ENCODE measurements at places on chromosomes 5 and 9.

GRCh38 chr5:136089791-136090190, 42.9 kb upstream of the SMAD5 start:
- DNase-seq, result no peak

GRCh38 chr9:91162311-91162710, 199.4 kb downstream of the AUH start:
- no peak for DNase-seq

GRCh38 chr9:73039271-73040263, 86.7 kb upstream of the ALDH1A1 start:
- no peak for DNase-seq

- no peak for DNase-seq
Measured at GRCh38 chr5:19140276-19140675, 847.7 kb downstream of the CDH18 start.

- no peak for DNase-seq
Measured at GRCh38 chr5:145218019-145218418, 617.1 kb downstream of the PRELID2 start.

DNA sequence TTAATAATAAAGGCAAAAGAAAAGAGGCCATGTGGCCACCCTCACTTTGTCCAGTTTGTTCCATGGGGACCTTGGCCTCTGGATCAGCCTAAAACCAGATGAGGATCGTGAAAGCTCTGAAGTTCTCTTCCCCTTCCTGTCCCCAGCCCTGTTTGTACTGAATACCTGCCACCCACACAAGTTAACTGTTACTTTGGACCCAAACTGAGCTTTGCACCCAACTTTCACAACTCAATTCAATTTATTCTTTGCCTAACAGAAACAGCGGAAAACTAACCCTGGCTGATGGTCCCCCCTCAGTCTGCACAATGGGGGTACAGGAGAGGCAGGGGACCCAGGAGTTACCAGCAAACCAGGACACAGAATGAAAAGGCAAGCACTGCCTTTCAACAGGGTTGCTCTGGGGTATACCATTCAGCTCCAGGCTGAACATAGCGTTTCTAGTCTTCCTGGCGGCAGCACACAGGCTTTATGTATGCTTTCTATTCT, 28.2 kb downstream of the ABCA1 start:
- DNase-seq, result no peak

GRCh38 chr5:115530426-115530825, 14.1 kb downstream of the FEM1C start:
- no peak for DNase-seq

GRCh38 chr5:15014809-15015208, 143.2 kb upstream of the ANKH start:
- no peak for DNase-seq

Measured in activated naive CD4-positive, alpha-beta T cell (primary cell).